ENCODE measurements at places on chromosomes 6 and 20.

- peak; percentile 79 for DNase-seq
These were observed 138.5 kb upstream of the SOX4 start for GRCh38 chr6:21455071-21455470.

GRCh38 chr6:21663966-21664313, 70.4 kb downstream of the SOX4 start:
- DNase-seq, result no peak

GRCh38 chr6:37538107-37538506, 38.4 kb upstream of the CCDC167 start:
- no peak for DNase-seq

- no peak for DNase-seq
These were observed 89.1 kb upstream of the TOX2 start for GRCh38 chr20:43825581-43825980.

DNA sequence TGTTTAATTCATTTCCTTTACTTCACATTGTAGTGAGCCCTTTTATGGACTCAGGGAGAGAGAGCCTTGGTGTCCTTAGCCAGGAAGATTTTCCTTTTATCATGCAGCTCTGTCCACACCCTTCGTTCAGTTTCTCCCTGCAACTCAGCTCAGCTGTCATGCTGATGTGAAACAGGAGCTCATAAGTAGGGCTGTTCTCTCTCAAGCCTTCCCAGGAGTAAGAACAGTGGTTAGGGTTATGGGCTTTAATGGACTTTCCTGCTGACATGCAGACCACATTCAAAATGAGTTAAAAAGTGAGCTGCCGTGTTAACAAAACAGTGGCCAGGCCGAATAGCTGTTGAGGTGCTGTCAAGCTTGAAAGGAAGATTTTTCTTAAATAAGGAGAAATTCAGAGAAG, 104.1 kb downstream of the BCKDHB start:
- peak; percentile 33 for DNase-seq

GRCh38 chr20:19969106-19969505, 48.1 kb upstream of the NAA20 start:
- DNase-seq, result no peak

DNA sequence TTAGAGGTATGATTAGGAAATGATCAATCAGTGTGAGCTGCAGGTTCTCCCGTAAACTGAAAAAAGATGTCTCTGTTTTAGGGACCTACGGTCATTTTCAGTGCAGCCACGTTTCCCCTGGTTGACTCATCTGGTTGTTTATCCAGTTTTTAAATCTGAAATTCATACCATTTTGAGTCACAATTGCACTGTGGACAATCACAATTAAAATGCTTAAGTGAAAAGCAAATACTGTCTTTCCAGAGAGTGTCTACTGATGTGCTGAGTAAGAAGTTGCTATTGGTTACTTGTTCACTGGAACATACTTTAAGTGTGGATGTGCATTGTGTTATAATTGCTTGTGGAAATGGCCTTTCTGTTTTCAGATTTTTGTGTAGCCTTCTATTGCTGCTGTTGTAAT, 305.1 kb upstream of the SASH1 start:
- peak; percentile 44 for DNase-seq

GRCh38 chr6:160085713-160086505, 35.7 kb upstream of the SLC22A1 start:
- DNase-seq, result no peak

GRCh38 chr6:148069256-148069655, 273.4 kb upstream of the SASH1 start:
- no peak for DNase-seq

DNA sequence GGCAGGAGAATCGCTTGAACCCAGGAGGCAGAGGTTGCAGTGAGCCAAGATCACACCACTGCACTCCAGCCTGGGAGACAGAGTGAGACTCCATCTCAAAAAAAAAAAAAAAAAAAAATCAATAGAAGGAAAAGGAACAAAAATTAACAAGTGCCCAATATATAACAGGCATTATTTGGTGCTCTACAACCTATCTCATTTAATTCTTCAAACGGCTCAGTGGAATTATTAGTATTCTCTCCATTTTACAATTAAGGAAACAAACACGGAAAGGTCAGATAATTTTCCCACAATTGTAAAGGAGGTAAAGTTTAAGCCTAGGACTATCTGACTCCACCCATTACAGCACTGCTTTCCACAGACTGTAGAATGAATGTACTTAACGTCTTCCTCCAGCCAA, 19.8 kb downstream of the CCNC start:
- no peak for DNase-seq

DNA sequence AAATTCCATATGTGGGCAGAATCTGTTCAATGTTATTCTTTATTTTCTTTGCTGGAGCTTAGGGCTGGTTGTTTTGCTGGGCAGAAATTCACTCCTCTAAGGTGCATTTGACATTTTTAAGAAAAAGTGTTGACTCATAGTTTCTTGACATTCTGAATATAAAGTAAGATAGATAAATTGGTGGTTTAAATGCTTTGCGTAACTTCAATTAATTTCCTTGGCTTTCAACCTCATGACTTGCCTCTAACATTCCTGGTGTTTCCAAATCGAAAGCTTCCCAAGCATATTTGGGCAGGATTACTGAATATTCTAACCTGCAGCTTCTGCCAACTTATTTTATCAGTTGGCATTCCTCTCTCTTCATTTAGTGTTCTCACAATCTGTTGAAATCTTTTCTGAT, 718.7 kb upstream of the ADGRB3 start:
- peak; percentile 85 for DNase-seq

- peak; percentile 74 for DNase-seq
These were observed 654 bp downstream of the WASF1 start for GRCh38 chr6:110178626-110179405.

DNA sequence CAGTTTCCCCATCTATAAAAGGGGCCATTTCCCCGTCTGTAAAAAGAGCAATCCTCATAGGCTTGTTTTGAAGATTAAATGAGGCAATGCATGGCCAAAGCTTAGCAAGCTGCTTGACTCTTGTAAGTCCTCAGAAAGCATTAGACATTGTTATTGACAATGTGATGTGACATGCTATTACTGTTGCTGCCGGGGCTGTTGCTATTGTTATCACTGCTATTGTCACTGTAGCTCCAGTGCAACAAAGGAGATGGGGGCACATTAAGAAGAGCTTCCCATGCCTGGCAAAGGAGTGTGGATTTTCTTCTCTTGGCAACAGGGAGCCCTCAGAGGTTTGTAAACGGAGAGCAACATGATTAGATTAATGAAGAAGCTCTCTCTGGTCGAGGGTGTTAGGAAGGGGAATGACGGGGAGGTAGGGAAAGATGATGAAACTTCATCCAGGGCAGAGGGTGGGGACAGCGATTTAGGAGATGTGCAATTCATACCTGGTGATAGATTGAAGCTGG, 33.1 kb upstream of the FAM83D start:
- no peak for DNase-seq

- peak; percentile 55 for DNase-seq
These were observed 39.8 kb downstream of the GNAS start for GRCh38 chr20:58892141-58892931.

- DNase-seq, result no peak
These were observed 196.9 kb downstream of the TMEM242 start for GRCh38 chr6:157126183-157127098.

- peak; percentile 45 for DNase-seq
These were observed 80.3 kb upstream of the HTR1E start for GRCh38 chr6:86856937-86857563.

DNA sequence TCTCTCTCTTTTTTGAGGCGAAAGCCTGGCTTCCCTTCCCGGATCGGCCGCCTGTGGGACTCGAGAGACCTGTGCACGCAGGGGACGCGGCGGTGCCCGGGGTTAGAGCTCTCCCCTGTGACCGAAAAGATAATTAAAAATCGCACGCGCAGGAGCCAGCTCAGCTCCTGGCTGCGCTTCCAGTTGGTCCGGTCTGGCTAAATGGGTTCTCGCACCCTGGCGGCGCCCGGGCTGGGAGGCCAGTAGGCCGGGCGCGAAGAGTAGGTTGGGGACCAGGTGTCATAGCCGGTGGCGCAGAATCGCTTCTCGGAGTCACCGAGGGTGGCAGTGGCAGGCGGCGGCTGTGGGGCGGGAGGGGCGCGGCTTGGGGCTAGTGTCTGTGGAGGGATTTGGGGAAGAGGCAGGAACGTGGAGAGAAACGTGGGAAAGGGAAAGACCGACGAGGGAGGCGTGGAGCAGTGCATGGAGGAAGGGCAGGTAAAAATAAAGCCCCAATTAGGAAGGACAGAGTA, 41.9 kb upstream of the SUPT3H start:
- peak; percentile 52 for DNase-seq

GRCh38 chr6:129686941-129687627, 22.9 kb downstream of the ARHGAP18 start:
- peak; percentile 76 for DNase-seq

- no peak for DNase-seq
These were observed 11.8 kb upstream of the ZNF76 start for GRCh38 chr6:35247642-35248231.

GRCh38 chr6:124961777-124962638, at the start of gene RNF217:
RNF217 (plus strand) TSS chr6:124962437; CDS start chr6:124962545, 108 bp downstream.
- DNase-seq, result peak; percentile 73

- DNase-seq, result no peak
These were observed 338.2 kb upstream of the PREP start for GRCh38 chr6:105740946-105741645.

- DNase-seq, result no peak
These were observed 27.6 kb upstream of the FRMD1 start for GRCh38 chr6:168106633-168107005.

DNA sequence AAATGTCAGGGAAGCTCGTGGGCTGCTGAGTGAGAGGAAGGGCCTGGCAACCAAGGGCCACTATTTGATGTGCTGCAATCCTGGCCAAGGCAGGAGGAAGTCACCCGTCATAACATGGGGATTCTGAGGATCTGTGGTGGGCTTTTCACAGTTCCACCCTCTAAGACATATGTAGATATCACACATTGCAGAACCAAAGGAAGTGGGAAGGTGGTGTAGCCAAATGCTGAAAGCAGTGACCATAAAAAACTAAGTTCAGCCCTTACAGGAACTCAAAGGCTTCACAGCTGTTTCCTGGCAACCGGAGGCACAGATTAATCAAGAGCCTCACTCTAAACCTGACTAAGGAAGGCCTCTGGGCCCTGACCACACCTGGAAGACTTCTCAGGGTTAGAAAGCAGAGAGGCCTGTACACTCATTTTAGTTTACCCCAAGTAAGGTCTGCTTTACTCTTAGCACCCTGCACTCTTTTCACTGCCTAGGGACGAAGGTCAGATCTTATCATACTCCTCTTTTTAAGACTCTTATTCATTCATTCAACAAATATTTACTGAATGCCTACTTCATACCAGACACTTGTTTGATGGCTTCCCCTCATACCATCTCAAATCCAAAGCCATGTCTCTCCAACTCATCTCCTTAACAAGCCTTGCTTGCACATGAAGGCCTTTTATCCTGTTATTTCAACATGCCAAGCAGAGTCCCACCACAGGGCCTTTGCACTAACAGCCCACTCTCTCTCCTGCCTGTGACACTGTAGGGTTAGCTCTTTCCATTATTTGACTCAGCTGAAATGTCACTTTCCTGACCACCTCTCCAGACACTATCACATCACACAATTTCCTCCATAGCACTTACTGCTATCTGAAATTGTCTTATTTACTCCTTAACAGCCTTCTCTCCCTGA, 2.6 kb downstream of the UBE2V1 start:
- DNase-seq, result peak; percentile 67

DNA sequence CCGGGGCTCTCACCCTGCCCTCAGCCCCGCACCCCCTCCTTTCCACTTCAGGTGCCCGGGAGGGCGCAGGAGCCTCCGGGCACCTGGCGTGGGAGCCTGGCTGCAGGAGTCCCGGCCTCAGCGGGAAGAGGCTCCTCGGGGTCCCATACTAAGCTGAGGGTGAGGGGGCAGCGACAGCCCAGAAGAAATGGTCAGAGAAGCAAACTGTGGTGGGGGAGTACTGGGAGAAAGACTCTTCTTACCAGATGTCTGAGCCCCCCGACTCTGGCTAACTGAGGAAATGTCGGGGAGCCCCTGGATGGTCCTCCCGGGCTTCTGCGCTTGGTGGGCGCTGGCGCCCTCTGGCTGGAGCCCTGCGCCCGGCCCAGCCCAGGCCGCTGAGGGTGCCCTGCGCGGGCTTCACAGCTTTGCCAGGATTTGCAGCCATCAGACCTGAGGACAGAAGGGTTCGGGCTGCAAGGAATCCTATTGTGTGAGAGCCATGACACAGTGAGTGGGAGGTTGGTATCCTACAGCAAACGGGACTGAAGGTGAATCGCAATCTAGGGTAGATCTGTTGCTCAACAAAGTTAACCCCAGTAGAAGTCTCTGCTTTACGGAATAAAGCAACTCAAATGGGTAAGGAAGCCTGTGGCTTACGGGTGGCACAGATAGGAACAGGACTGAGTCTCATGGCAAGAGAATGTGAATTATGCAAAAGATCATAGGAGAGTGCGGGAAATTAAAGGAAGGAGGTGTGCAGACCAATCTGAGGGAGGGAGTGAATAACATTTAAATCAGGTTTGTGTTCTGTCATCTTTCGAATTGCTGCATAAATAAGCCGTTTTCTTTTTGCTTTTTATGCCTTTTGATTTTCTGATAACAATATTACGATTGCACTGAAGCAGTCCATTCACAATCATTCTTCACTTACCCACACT, 639 bp upstream of the RCAN2 start:
- peak; percentile 15 for DNase-seq

- DNase-seq, result no peak
These were observed 73.6 kb upstream of the TIAM2 start for GRCh38 chr6:154921482-154921881.

GRCh38 chr6:7680393-7681075, 45.4 kb upstream of the BMP6 start:
- DNase-seq, result no peak

- DNase-seq, result peak; percentile 69
These were observed 14.7 kb downstream of the FKBP1A start for GRCh38 chr20:1377984-1378734.

DNA sequence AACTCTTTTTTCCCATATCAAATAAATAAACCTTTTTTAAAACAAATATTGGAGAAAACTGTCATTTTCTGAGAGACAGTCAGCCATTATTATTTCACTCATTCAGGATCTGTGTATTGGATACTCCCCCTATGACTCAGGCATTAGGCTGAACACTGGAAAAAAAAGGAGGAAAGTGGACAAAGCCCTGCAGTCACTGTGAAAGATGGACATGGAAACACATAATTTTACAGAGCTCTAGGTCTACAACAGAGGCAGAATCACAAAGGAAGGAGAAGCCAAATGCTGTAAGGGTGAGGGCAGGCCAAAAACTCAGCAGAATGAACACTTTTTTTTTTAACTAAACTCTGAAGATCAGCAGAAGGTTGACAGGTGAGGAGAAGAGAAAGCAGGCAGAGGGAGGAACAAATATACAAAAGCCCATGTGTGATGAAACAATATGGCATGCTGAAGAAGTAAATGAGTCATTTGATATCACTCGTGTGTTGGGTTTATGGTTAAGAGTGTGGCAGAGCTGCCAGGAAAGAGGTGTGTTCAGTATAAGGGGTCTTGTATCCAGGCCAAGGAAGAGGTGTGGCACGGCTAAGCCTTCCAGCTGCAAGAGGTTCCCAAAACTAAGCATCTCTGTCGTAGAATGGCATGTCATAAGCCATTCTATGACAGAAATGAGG, 39.1 kb downstream of the EPB41L2 start:
- DNase-seq, result peak; percentile 75

- DNase-seq, result no peak
These were observed 27.6 kb downstream of the GABRR2 start for GRCh38 chr6:89287351-89288028.

Data from iris pigment epithelial cell (primary cell).